ENCODE measurements at places on chromosomes 12 and 14.

DNA sequence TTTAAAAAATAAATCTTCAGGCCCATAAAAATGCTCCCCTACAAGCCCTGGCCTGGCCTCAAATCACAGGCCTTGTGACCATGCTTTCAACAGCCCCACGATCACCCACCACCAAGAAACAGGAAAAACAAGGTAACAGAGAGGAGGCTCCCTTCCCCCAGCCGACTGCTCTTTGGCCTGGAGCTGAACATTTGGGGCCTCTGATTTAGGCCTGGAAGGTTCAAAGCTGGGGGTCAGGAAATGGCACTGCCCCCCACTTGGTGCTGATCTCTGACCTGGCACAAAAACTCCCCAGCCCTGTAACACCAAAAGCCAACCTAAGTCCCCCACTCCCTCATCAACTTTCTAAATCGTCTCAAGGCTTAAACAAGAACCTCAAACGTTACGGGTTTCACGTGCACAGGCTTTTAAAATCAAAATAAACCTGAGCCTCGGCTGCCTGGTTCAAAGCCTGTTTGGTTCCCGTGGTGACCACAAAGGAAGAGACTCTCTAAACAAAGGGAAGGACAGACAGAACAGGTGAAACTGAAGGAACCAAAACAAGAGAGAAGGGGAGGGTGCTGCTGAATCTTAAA, 9.0 kb downstream of the ACTN1 start:
- DNase-seq = no peak

GRCh38 chr12:38411946-38412345, 95.4 kb downstream of the ALG10B start:
- no peak for DNase-seq

DNA sequence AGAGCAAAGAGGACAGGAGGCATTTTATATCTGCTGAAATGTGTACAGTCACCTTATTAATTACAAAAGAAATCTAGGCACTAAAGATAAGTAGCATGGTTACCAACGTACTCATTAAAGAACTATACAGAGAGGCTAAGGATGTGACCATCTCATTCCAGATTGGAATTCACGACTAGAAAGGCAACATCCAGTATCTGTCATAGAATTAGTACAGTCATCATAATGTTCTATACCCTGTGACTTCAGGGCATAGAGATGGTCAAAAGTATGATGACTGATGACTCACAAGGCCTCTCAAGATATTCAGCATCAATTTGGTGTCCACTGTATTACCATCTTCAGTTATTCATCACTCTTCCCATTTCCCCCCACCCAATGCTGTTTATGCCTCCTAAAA, 144.0 kb upstream of the PLEKHG7 start:
- no peak for DNase-seq

DNA sequence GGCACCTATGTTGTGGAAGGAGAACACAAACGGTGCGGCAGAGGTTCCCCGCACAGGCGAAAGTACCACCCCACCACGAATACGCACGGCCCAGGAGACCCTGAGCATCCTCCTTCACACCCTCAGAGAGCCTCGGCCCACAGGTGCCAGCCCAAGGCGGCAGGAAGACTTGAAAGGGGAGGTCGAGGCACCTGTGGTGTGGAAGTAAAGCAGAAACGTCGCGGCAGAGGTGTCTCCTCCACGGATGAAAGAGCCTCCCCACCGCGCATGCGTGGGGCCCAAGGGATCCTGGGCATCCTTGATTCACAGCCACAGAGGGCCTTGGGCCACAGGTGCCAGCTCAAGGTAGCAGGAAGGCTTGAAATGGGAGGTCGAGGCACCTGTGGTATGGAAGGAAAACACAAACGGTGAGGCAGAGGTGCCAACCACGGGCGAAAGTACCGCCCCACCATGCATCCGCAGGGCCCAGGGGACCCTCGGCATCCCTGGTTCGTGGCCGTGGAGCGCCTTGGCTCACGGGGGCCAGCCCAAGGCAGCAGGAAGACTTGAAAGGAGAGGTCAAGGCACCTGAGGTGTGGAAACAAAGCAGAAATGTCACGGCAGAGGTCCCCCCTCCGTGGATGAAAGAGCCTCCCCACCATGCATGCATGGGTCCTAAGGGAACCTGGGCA, 380.1 kb downstream of the ALG10 start:
- DNase-seq = no peak

DNA sequence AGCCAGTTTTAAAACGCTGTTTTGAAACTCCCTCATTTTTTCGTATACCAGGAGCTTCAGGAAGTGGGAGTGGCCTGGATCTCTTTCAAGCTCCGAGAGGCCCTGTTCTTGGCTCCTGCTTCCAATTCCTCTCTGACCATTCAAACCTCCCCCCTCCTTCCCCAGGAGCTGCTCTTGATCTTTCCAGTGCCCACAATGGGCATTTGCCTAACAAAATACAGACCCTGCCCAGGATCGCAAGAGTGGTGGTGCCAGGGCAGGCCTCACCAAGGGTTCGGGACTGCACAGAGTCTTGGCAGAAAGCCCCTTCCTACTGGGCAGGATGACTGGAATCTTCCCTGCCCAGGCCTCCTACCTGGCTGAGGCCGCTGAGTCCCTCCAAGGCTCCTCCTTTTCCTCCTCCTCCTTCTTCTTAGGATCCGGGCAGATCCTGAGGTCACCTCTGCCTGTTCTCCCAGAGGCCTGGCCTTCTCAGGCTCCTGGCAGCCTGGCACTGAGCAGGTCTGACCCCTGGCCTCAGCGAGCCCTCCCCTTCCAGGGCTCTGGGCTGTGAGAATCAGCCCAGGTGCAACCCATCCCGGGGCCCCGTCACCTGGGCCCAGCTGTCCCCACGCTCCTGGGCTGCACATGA, 46.9 kb upstream of the NOS1 start:
- no peak for DNase-seq

- no peak for DNase-seq
These were observed 18.5 kb upstream of the PMCH start for GRCh38 chr12:102215992-102216691.

DNA sequence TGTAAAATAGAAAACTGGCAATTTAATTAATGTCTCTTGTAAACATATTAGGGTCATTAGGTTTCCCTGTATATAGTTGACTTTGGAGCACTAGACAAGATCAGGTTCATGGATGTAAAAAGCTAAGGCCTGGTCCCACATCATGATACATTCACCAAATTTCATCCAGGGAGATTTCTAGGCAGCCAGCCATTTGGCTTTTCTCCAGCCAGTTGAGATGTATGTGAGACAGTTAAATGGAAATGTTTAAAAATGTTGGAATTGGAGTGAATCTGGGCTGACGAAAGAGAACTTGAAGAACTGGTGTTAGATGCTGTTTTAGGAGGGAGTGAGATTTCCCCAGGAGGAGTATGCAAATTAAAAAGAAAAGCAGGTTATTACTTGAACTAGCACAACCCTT, 41.8 kb upstream of the CLEC14A start:
- DNase-seq = no peak

DNA sequence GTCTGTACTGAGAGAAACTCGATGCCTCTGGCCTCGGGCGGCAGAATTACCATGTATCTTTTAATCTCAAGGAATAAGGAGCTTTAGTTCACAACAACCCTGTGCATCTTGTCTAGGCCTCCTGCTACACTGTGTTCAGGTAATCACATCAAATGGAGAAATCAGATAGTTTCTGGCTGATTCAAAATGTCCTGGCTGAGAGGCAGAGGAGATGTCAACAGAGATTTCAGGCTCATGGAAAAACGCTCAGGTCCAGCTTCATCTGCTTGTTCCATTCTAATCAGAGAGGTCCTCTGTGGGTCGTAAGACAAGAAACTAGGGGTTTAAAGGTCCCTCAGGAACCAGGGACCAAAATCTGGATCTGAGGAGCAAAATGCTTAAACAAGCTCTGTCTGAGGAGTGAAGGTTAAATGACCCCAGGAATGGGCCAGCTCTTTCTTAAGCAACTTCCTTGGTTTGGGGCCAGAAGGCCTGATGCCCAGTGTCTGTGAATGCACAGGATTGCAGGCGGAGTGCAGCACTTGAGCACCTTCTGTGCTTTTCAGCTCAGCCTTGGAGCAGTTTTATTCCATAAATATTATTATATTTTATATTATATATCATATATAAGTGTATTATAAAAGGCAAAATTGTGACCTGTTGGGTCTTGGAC, 170.2 kb upstream of the PRICKLE1 start:
- no peak for DNase-seq

GRCh38 chr12:115209230-115209629, 525.3 kb upstream of the TBX3 start:
- DNase-seq = no peak

DNA sequence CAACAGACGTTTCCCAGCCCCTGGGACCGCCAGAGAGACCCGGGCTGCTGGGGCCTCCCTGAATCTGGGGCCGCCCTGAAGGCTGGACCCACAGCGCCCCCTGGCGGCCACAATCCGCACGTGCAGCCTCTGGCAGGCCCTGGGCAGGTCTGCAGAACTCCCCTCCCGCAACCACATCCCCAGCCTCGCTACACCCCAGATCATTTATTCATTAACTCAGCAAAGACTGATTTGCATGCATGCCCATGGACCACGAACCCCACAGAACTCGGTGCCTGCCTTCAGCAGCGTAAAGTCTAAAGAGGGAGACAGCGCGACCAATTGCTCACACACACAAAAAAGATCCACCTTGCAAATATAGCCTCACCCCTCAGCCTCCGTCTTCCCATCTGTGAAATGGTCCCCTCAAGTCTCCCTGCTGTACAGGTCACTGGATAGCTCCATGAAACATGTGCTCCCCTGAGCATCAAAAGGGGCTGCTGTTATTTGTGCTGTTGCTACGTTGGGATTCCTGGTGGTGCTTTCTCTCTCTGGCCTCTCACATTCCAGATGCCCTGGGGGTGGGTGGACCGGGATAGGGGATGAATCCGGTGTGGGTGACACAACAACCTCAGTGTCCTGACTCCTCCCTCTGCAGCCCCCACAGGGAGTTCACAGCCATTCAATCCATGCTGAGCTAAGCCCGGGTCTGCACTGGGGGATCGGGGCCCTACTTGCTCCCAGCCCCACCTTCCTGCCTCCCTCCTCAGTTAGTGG, 96.4 kb downstream of the SCARB1 start:
- DNase-seq = no peak

DNA sequence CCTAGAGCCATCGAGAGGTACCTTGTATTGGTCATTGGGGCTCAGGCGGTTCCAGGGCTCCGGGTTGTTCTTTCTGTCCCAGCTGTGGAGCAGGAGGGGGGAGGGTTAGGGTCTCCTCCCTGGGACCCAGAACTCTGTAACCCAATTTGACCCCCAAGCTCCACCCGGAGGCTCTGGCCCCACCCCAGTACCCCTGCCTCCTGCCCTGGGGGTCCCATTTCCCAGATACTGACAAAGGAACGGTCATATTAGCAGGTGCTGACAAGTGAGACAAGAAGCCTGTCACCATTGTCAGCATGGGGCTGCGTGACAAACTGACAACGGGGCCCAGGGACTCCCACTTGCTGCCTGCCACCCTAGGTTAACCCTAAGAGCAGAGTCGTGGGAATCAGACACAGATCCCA, 6.2 kb downstream of the SHMT2 start:
- no peak for DNase-seq

- no peak for DNase-seq
These were observed 681.1 kb downstream of the C12orf50 start for GRCh38 chr12:87348071-87348470.

DNA sequence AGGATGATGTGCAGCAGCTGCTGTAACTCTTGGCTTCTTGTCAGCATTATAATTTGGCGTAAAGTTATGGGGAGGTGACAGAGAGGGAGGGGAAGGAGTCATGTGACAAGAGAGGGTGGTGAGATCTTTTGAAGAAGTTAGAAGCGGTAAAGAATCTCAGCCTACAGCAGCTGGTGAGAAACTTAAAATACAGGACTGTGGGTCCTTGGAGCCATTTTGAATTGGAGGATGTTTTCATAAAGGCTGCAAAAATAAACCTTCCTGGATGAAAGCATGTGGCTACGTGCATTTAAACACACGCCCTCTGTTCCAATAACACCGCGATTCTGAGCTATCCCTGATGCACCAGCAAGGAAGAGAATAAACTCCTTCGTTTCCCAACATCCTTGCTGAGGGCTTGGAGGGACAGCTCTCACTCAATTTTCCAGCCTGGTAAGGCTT, 133.7 kb downstream of the TMEM30B start:
- no peak for DNase-seq

DNA sequence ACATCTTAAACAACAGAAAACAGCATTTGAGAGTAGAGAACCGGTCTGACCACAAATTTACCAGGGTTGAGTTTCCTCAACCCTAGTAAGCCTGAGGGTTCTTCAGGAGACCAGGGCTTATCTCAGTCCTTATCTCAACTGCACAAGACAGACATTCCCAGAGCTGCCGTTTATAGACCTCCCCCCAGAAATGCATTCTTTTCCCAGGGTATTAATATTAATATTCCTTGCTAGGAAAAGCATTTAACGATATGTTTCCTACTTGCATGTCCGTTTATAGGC, 12.3 kb downstream of the TMEM117 start:
- no peak for DNase-seq

GRCh38 chr12:70060634-70061033, 182.6 kb upstream of the CNOT2 start:
- DNase-seq = no peak

DNA sequence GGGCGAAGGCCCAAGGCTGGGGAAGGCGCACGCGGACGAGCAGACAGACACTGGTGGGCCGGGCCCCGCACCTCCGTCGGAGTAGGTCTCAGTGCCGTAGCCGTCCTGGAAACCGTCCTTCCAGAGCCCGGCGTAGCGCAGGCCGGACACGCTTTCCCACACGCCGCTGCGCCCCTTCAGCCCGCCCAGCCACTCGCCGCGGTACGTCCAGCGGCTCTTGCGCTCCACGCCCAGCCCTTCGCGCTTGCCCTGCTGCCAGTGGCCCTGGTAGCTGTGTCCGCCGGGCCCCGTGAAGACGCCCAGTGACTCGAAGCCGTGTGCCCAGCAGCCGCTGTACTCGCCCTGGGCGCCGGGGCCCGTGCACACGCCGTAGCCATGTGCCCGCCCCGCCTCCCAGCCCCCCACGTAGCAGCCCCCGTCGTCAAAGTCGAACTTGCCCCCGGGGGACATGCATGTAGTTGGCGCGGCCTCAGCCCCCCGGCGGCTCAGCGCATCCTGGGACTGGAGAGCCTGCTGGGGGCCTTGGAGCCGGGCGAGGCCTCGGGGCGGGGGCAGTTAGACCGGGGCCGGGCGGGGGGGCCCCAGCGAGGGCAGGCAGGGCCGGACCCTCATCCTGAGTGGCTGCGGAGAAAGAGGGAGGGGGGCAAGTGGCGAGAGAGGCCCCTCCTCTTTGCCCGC, 1.4 kb downstream of the JPH4 start:
- DNase-seq = no peak

All from cortex of kidney (tissue), 1 donor.